Stimulated activated CD4-positive, alpha-beta T cell treated with anti-CD3 and anti-CD28 coated beads, Interleukin-1b, Interleukin-23, amount 100 ng/mL, for 48 hours (primary cell): ENCODE measurements at places on chromosomes 1 and 21.

GRCh38 chr1:47645151-47645550, 207.3 kb downstream of the FOXD2 start:
- DNase-seq: no peak

DNA sequence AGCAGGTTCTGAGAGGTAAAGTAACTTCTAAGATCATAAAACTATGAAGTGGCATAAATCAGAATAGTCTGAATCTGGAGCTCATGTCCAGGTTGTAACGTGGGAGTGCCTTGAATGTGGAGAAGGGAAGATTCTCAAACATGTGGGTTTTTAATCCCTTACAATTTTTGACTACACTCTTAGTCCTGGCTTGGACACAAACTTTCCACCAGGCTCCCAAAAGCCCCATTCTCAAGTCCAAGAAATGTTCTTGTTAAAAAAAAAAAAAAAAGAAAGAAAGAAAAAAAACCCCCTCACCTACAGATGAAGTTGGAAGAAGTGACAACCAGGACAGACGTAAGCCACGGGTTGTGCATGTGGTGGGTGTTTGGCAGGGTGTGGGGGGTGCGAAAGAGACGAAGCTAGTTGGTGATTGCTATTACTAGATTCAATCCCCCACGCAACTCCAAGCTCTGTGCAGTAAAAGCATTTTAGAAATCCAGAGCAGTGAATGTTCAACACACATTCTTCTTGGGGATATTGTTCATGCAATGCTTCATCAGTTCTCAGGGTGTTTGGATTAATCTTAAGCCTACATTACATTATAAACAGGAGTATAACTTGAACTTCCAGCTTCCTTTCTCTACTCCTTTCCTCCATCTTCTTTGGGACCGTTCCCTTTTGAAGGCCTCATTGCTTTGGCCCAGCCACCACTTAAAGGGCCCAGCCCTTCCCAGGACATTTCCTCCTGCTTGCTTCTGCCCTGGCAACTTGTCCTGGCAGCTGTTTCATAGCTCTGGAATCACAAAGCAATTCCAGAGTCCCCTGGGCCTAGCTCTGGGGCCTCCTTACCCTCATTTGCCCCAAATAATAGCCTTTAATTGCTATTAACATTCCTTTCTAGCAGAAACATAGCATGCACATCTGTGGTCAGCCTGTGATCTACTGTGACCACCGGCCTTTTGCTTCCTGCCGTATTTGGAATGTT, 41.8 kb downstream of the PHC2 start:
- no peak for DNase-seq

GRCh38 chr1:39332828-39333227, 128.3 kb downstream of the MACF1 start:
- no peak for DNase-seq

DNA sequence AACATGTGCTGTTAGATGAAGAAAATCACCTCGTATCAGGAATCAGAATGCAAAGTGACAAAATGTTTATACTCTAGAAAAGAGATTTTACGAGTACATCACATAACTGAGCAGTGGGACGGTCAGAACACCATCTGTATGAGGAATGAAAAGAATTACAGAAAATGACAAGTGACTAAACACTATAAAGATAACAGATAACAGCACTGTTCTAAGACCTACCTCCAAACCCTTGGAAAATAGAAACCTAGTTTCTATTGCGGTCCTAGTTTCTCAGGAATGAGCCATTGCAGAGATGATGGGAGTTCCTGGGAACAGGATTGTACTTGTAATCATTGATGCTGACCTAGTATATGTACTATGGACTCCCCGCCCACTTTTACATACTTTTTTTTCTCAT, 839.4 kb upstream of the ADAMTS5 start:
- DNase-seq: no peak

- no peak for DNase-seq
Measured at GRCh38 chr1:201697174-201697573, 131.8 kb upstream of the IPO9 start.

DNA sequence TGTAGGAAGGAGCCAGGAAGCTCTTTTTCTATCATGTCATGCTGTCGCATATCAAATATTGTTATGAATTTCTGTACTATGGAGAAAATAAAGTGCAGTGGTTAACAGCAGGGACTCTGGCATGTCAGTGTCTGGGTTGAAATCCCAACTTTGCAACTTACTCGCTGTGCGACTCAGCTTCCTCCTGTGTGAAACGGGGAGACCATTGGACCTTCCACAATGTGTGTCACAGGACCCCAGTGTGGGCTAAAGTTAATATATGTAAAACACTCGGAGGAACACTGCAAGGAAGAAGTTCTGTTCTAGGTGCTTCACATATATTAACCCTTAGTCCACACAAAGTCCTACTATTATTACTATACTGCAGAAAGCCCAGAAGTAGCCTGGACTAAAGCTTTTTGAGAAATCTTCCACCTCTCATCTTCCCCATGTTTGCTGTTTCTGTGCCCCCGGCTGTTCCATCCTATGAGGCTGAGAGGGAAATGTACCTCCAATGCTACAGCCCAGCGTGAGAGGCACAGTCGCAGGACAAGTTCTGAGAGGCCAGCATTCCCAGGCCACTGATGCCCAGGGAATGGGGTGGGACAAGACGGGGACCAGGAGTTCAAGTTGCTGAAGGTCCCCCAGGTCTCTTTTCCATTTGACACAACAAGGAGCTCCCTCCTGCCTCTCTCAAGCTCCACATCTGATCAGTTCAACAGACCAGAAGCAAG, 1.9 kb downstream of the CHIT1 start:
- no peak for DNase-seq
